ENCODE measurements at places on chromosomes 7 and 10.
A peak's percentile ranks its signal among the peaks of the same experiment; 100 is the strongest.

- peak; percentile 21 for DNase-seq
Measured at GRCh38 chr7:154503962-154504550, 451.9 kb downstream of the DPP6 start.

DNA sequence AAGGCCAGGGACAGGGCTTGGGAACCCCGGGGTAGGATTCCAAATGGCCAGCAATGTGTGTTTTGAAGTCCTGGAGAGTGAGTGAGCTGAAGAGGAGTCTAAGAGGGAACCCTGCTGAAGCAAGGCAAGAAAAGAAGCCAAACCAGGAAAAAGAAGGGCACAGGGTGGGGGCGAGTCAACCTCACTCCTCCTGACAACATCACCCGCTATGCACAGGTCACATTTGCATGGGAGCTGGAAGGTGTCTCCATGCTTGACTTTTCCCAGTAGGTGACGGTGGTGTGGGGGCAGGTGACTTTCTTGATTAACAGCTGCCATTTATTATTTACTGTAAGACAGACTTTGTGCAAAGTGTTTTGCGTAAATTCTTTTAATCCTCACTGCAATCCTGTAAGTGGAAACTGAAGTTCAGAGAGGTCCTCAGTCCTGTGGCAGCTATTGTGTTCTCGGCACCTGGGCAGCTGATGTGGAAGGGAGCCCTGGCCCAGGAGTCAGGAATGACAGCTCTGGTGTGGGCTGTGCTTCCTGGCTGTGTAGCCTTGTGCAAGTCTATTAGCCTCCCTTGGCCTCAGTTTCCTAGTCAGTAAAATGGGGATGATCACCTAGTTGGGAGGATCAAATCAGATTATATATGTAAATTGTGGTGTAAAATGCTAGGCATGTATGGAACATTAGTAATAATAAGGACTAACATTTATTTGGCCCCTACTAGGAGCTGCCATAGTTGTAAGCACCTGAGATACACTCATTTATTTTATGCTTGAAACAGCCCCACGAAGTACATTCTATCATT is 90.9 kb downstream of the SH3PXD2A start:
- no peak for DNase-seq

GRCh38 chr10:103147645-103148044 is 45.4 kb downstream of the NT5C2 start:
- DNase-seq, result no peak

- no peak for DNase-seq
Measured at GRCh38 chr10:82212753-82213152, 337.8 kb downstream of the NRG3 start.

DNA sequence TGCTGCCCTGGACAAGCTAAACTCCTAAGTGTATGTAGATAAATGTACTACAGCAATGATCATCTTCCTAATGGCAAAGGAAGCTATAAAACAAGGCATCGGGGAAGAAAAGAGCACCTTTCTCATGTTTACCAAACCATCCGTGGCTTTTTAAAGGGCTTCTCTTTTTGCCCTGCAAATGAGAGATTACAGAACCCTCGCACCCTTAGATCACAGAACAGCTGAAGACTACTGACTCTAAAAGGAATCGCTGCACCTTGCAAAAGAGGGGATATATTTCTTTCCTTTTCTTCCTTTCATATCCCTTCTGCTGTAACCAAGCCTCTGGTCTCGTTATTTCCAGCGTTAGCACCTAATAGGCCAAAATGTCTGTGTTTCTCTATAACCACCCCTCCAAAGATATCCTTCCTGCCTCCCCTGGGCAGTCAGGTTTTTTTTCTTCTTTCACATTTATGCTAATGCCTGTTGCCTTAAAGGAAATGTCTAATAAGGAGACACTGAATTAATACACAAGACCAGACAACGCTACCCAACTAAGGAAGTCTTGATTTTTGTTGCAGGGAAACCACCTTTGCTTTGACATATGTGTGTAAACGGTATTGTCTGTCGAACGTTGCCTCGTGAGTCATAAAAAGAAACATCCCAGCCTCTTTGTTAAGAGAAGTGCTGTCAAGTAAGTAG is 10.5 kb downstream of the ST8SIA6 start:
- peak; percentile 45 for DNase-seq

DNA sequence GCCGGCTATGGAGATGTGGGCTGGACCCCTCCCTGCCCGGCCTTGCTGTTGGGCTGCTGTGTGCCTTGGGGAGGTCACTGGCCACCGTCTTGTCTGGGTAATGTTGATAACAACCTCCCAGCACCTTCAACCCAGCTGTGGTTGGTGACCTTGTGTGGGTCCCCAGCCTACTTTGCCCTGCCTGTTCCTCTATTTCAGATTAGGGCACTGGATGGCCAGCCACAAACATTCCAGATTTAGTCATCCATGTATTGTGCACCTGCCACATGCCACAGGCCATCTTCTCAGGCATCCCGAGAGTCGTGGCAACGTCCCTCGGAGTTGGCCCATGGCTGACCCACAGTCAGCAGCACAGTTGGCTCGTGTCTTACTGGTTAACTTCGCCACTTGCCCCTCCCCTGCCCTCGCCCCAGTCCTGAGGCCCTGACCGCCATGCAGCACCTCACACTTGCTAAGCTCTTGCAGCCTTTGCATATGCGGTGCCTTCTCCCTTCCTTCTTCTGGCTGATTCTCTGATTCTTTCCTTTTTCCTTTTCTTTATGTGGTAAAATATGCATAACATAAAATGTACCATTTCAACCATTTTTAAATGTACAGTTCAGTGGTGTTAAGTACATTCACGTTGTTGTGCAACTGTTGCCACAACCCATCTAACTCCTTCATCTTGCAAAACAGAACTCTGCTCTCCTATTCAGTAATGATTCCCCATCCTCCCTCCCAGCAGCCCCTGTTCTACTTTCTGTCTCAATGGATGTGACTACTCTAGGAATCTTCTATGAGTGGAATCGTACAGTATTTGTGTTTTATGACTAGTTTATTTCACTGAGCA is 60.6 kb downstream of the PRF1 start:
- DNase-seq, result no peak

GRCh38 chr10:124705817-124706461 is 38.2 kb downstream of the FAM53B start:
- DNase-seq, result no peak

DNA sequence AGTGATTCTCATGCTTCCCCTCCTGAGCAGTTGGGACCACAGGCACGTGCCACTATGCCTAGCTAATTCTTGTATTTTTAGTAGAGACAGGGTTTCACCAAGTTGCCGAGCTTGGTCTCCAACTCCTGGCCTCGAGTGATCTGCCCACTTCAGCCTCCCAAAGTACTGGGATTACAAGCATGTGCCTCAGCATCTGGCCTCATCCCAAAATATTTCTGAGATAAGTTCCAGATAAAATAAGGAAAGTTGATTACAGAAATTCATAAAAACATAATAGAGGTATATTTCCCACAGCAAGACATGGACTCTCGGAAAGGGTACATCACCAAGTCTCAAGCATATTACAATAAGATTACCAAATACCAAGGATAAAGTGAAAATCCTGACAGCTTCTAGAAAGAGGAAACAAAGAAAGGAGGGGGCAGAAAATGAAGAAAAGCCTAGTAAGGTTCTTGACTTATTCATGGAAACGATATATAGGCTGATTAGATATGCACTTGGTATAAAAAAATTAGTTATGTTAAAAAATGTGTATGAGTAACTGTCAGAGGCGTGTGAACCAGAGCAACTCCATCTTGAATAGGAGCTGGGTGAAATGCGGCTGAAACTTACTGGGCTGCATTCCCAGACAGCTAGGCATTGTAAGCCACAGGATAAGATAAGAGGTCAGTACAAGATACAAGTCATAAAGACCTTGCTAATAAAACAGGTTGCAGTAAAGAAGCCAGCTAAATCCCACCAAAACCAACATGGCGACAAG is 35.0 kb downstream of the IQUB start:
- no peak for DNase-seq

DNA sequence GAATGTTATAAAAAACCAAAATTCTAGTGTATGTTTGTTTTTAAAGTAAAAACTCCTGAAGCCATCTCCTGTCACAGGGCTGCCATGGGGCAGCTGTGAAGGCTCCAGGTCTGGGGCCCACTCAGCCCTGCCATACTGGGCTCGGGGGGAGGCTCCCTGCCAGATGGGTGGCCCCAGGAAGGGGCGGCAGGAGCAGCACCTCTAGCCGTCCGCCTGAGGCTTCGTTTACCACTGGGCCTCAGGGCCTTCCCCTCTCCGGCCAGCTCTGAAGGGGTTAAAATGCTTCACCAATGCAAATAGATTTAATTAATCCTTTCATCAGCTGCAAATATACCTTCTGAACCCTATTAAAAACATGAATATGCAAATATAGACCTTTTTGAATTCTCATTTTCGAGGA is 139.0 kb downstream of the ELFN1 start:
- no peak for DNase-seq

- no peak for DNase-seq
Measured at GRCh38 chr7:151869109-151869428, 7.8 kb downstream of the PRKAG2 start.

GRCh38 chr7:156889089-156889488 is 3.9 kb downstream of the LMBR1 start:
- no peak for DNase-seq

- DNase-seq, result peak; percentile 49
Measured at GRCh38 chr10:103800789-103801540, 54.4 kb downstream of the SH3PXD2A start.

DNA sequence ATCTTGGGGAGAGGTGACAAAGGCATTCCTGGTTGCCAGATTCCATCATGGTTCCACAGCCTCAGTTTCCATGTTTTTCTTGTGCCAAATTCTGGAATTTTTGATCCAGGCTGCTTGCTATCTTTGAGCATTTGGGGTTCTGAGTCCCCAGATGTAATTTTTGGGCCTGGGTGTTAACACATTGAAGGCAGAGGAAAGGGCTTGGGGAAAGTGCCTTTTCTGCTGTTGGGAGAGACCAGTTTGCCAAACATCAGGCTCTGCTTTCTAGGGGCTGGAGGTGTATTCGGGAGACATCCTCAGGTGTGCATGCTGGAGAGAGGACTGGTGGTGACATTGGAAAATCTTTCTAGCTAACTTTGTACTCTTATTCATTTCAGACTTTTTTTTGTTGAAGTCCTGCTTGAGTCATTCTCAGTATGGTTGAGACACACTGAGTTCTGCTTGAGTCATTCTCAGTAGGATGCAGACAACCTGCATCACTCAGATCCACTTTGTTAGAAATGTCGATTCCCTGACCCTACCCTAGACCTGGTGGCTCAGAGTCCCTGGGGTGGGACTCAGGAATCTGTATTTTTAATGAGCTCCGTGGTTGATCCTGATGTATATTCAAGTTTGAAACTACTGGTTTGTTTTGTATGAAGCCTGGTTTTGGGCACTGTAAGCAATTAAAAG is 101.0 kb downstream of the LRMDA start:
- no peak for DNase-seq

- peak; percentile 70 for DNase-seq
Measured at GRCh38 chr10:73910764-73911552, at the start of gene PLAU. Gene PLAU (plus strand): TSS chr10:73911132. CDS start chr10:73911556, 424 bp downstream.

DNA sequence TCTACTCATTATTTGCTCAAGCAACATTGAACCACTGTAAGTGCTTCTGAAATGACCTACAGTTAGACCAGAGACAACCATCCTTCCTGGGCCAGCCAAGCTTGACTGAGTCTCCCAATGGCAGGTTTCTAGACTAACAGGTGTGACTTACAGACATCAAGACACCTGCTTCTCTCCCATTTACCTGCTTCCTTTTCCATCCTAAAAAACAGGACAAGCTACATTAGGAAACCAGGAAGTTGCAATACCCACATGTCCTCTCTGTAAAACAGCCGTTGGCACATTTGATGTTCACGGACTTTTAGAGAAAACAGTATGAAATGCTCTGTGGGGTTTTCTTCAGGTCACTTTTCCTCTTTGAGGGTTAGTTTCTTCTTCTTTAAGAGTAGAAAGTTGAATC is 4.0 kb downstream of the HECW1 start:
- DNase-seq, result no peak

DNA sequence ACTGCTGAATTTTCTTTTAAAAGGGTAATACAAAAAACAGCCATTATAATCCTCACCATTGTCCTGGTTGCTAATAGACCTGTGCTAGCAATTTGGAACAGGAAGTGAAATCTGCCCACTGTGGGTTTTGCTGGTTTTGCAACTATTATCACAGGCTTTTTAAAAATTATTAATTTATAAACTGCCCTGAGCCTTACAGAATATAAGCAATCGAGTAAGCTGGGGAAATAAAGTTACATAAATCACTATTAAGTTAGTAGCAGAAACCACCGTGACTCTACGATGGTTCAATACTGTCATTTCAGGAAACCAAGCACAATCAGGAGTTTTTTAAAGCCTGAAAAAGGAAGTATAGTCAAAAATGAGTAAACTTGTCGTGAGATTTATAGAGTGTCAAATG is 62.3 kb downstream of the TMEM26 start:
- no peak for DNase-seq

DNA sequence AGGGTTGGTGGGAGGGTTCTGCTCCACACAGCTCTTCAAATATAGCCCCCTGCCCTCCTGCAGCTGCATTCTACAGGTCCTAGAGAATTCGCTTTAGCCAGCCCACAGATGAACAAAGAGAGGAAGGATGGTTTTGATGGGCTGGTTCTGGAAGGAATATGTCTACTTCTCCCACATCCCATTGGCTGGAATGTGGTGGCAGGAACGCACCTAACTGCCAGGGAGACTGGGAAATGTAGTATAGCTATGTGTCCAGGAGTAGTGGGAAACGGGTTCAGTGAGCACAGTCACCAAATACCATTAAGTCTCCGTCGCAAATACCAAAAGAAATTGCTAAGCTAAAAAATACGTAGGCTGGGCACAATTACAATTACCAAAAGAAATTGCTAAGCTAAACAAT is 7.3 kb upstream of the PTER start:
- no peak for DNase-seq

GRCh38 chr7:101783381-101784181 is 33.8 kb upstream of the CUX1 start:
- DNase-seq, result no peak

DNA sequence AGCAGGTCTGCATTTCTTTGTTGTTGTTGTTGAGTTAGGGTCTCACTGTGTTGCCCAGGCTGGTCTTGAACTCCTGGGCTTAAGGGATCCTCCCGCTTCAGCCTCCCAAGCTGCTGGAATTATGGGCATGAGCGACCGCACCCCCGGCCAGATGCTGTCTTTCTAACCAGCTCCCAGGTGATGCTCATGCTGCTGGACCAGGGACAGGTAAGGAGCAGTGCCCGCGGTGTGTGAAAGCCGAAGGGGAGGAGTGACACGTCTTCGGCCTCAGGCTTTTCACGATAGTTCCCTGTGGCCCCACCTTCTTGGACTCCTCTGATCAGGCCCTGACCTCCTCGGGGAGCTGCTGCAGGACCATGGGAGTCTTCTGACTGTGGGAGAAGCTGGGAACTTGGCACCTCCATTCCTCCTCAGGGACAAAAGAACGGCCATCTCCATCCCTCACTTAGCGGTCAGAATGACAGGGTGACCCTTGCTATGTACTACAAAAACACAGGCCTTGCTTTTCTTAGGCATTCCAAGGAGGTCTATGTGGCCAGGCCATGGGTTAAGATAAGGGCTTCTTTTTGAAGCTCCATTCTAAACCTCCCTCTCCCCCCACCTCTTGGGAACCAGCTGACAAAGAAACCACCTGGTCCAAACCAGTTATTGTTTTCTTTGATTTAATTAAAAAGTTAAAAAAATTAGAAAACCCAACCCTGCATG is 5.5 kb downstream of the SFRP5 start:
- no peak for DNase-seq
